ENCODE measurements at places on chromosomes 5 and 9.

DNA sequence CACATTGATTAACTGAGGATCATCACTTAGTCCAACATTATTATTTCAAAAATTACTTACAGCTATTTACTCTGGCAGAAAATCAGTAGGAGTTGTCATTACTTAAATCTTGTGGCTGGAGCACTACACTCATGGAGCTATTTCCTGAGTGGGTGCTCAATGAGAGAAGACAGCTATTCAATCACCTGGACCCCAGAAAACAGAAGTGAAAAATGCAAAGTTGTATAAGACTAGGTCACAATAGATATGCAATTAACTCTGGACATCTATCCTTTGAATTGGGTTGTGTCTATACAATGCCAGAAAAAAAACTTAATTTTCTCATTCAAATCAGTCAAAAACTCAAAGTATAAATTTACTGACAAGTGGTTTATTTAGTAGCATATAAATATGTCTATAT, 340.9 kb downstream of the EFNA5 start:
- no peak for DNase-seq

GRCh38 chr5:76849419-76850291, at the start of gene S100Z:
TSS of gene S100Z (plus strand) at chr5:76850014. CDS start at chr5:76875360, 25,346 bp downstream.
- DNase-seq = no peak

DNA sequence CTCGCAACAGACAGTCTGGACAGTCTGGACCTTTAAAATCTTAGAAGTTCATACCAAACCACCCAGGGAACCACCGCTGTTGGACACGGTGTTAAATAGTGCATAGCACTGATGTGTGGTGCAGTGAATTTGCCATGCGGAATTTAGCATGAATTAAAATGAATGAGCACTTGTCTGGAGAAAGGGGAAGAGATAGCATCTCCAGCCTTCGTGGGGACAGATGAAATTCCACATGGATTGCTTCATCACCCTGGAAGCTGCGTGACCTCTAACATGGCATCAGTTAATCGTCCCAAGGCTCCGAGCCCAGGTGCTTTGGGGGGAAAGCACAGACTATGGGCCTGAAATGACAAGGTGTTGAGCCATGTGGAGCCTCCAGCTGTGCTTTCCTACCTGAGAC, 91.4 kb downstream of the ADAMTS16 start:
- no peak for DNase-seq

GRCh38 chr5:89707891-89708290, 701.7 kb downstream of the CETN3 start:
- no peak for DNase-seq

GRCh38 chr5:144028636-144029035, 141.8 kb downstream of the YIPF5 start:
- DNase-seq = no peak

GRCh38 chr9:131879181-131879910, 139.5 kb upstream of the RAPGEF1 start:
- DNase-seq = no peak

- DNase-seq = no peak
Measured at GRCh38 chr9:84953252-84953773, 283.8 kb downstream of the NTRK2 start.

GRCh38 chr9:128894764-128895163, 12.8 kb downstream of the LRRC8A start:
- DNase-seq = no peak

- DNase-seq = no peak
Measured at GRCh38 chr9:125527471-125528002, 179.5 kb downstream of the MAPKAP1 start.

All from stimulated activated CD8-positive, alpha-beta memory T cell treated with anti-CD3 and anti-CD28 coated beads, Interleukin-4, amount 100 ng/mL, for 1 hour (primary cell).